Activated T-helper 2 cell treated with anti-CD3 and anti-CD28 coated beads, Interferon-gamma antibody, Interleukin-2, Interleukin-4, amounts not matched to agents 10 μg/mL and 5 μg/mL and 100 μg/mL, durations not matched to agents 14 hours and 24 hours and 36 hours (primary cell): ENCODE measurements at places on chromosomes 1 and 21.

GRCh38 chr1:206793620-206794019 lies 21.3 kb upstream of the IL10 start:
- DNase-seq = no peak
- H3K36me3 ChIP-seq = peaks cover 3% of the 10 kb centered on the region
- H3K4me3 ChIP-seq = no peak overlapping the region
- peaks cover 5% of the 10 kb centered on the region for H3K27me3 ChIP-seq

DNA sequence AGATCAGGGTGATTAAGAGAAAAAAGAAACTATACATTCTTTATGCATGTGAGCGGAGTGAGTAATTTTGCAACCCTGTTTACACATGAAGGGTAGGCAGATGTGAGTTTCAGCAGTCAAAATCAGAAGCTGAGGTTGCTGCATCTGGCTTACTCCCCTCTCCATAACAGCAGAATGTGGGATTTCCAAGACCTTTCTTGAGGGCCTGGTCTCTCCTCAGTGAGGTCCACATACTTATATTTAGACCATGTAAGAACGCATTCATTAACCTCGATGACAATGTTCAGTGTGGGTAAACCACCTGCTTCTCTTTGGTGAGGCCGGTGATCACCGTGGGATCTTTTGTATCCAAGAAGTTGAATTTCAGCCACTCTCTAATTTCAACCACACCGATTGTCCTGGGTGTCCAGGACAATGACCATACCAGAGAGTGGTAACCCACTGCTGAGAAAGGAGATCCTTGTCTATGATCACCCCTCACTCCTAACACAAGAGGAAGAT lies 18.7 kb upstream of the RAP1A start:
- peak overlapping the region; percentile 71 for H3K4me3 ChIP-seq
- H3K36me3 ChIP-seq = peaks cover 18% of the 10 kb centered on the region
- H3K27ac ChIP-seq = peak overlapping the region; percentile 98
- H3K27me3 ChIP-seq = no peaks in the 10 kb centered on the region
- peaks cover 94% of the 10 kb centered on the region for H3K4me1 ChIP-seq
- DNase-seq = no peak

GRCh38 chr1:181102841-181103240 lies 14.3 kb downstream of the IER5 start:
- H3K4me1 ChIP-seq = peaks cover 79% of the 10 kb centered on the region
- H3K4me3 ChIP-seq = no peak overlapping the region
- H3K27ac ChIP-seq = no peak overlapping the region
- DNase-seq = no peak

GRCh38 chr1:171055966-171056643 lies 34.6 kb upstream of the FMO3 start:
- H3K36me3 ChIP-seq = no peaks in the 10 kb centered on the region
- H3K27me3 ChIP-seq = no peaks in the 10 kb centered on the region
- no peak overlapping the region for H3K4me3 ChIP-seq
- no peak for DNase-seq

DNA sequence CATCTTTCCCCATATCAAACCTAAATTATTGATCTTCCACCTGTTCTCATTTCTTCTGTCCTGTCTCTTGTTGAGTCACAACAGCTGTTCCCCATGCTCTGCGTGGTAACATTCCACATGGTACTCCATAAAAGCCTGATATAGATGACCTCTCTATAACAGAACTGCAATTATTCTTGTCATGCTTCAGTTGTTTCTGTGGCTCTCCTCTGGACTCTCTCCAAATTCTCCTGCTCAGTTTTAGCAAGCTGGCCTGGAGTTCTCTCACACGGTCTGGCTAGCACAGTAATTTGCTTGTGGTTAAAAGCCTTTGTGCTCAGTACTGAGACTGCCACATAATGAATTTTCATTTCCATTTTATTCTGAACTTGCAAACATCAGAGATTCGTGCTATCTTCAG lies 10.6 kb upstream of the LRRC39 start:
- peaks cover 3% of the 10 kb centered on the region for H3K36me3 ChIP-seq
- H3K4me1 ChIP-seq = peaks cover 6% of the 10 kb centered on the region
- H3K27ac ChIP-seq = no peak overlapping the region
- DNase-seq = no peak
- H3K4me3 ChIP-seq = no peak overlapping the region

DNA sequence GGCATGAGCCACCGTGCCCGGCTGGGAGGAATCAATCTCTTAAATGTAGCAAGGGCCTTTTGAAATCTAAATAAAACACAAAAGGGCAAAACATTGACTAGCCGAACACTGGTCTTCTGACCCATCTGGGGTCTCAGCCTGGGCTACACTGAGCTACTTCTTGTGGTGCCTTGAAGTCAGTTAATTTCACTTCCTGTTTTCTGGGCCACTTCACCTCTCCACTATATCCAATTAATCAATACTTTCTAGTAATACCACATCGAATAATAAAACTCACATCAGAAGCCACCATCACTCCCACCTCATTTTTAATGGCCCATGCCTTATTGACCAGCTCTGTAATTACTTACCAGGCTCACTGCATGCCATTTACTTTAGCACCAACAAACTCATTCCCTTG lies 138.0 kb upstream of the SAMSN1 start:
- H3K4me3 ChIP-seq = no peak overlapping the region
- H3K27ac ChIP-seq = no peak overlapping the region

- no peaks in the 10 kb centered on the region for H3K4me1 ChIP-seq
- H3K4me3 ChIP-seq = no peak overlapping the region
- peaks cover 6% of the 10 kb centered on the region for H3K27me3 ChIP-seq
- no peak overlapping the region for H3K27ac ChIP-seq
- no peaks in the 10 kb centered on the region for H3K36me3 ChIP-seq
Observed at GRCh38 chr21:37557261-37557950, 190.8 kb downstream of the DYRK1A start.

- no peak overlapping the region for H3K4me3 ChIP-seq
- peaks cover 40% of the 10 kb centered on the region for H3K36me3 ChIP-seq
- no peaks in the 10 kb centered on the region for H3K27me3 ChIP-seq
- no peak overlapping the region for H3K27ac ChIP-seq
- peaks cover 28% of the 10 kb centered on the region for H3K4me1 ChIP-seq
- peak; percentile 53 for DNase-seq
Observed at GRCh38 chr1:33298623-33299277, 22.1 kb downstream of the A3GALT2 start.

- H3K36me3 ChIP-seq = no peaks in the 10 kb centered on the region
- no peak overlapping the region for H3K4me3 ChIP-seq
- no peak for DNase-seq
- H3K4me1 ChIP-seq = peaks cover 5% of the 10 kb centered on the region
- H3K27ac ChIP-seq = no peak overlapping the region
Observed at GRCh38 chr1:182236651-182237077, 154.9 kb downstream of the GLUL start.

DNA sequence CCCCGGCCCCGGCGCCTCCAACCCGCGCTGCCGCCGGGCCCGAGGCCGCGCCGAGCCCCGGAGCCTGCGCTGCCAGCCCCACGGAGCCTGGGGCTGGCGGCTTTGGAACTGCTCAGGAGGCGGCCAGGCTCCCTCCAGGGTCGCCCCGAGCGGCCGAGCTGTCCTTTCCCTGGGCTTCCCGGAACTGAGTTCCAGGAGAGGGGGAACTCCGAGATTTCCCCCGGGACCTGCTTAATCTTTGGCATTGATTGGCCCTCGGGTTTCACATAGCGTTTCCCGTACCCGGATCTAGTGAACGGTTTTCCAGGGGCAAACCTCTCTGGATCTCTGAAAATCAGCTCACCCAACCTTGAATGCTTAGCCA lies 504 bp downstream of the H6PD start:
- H3K4me3 ChIP-seq = peak overlapping the region; percentile 86
- no peaks in the 10 kb centered on the region for H3K27me3 ChIP-seq
- peak overlapping the region; percentile 90 for H3K27ac ChIP-seq
- H3K36me3 ChIP-seq = peaks cover 26% of the 10 kb centered on the region

DNA sequence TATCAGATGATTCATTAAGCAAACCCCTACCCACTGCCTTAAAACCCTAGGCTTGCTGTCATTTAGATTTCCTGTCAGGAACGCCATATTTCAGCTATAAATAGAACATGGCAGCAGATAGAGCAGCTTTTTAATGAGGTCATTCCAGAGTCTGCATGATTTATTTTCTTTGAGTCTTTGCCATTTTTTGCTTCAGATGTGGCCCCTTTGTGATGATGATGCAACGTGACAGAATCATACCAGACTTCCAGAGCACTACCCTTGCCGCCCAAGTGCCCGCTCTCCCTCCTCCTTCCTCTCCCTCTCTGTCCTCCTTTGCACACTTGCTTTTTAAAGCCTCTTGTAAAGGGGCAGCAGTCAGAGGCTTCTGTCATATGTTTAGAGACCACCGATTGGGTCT lies 55.5 kb upstream of the TRIM67 start:
- peaks cover 7% of the 10 kb centered on the region for H3K4me1 ChIP-seq
- DNase-seq = no peak
- no peaks in the 10 kb centered on the region for H3K36me3 ChIP-seq
- H3K4me3 ChIP-seq = no peak overlapping the region
- peaks cover 19% of the 10 kb centered on the region for H3K27me3 ChIP-seq

- H3K27me3 ChIP-seq = no peaks in the 10 kb centered on the region
- peaks cover 44% of the 10 kb centered on the region for H3K4me1 ChIP-seq
- no peak overlapping the region for H3K27ac ChIP-seq
Observed at GRCh38 chr1:51867479-51868232, 10.9 kb downstream of the NRDC start.

GRCh38 chr21:45489722-45489982 lies 52.6 kb downstream of the SLC19A1 start:
- H3K4me1 ChIP-seq = no peaks in the 10 kb centered on the region
- DNase-seq = no peak
- H3K36me3 ChIP-seq = no peaks in the 10 kb centered on the region
- H3K27me3 ChIP-seq = no peaks in the 10 kb centered on the region
- no peak overlapping the region for H3K27ac ChIP-seq

GRCh38 chr1:42144711-42145388 lies 8.4 kb upstream of the GUCA2B start:
- no peak overlapping the region for H3K27ac ChIP-seq
- H3K27me3 ChIP-seq = peaks cover 4% of the 10 kb centered on the region
- peaks cover 5% of the 10 kb centered on the region for H3K4me1 ChIP-seq

GRCh38 chr1:168960114-168960513 lies 146.4 kb upstream of the ATP1B1 start:
- H3K27me3 ChIP-seq = peaks cover 9% of the 10 kb centered on the region
- H3K36me3 ChIP-seq = no peaks in the 10 kb centered on the region
- H3K4me3 ChIP-seq = no peak overlapping the region
- DNase-seq = no peak
- H3K27ac ChIP-seq = no peak overlapping the region

GRCh38 chr21:46194374-46195334 lies 10.4 kb upstream of the SPATC1L start:
- no peak for DNase-seq
- H3K27me3 ChIP-seq = no peaks in the 10 kb centered on the region
- no peak overlapping the region for H3K4me3 ChIP-seq
- no peaks in the 10 kb centered on the region for H3K4me1 ChIP-seq
- H3K36me3 ChIP-seq = peaks cover 35% of the 10 kb centered on the region

- no peak overlapping the region for H3K4me3 ChIP-seq
- H3K36me3 ChIP-seq = no peaks in the 10 kb centered on the region
- DNase-seq = no peak
- H3K27ac ChIP-seq = no peak overlapping the region
- peaks cover 17% of the 10 kb centered on the region for H3K27me3 ChIP-seq
- peaks cover 2% of the 10 kb centered on the region for H3K4me1 ChIP-seq
Observed at GRCh38 chr1:210358626-210359025, 29.9 kb downstream of the HHAT start.

- H3K4me1 ChIP-seq = peaks cover 11% of the 10 kb centered on the region
- H3K27me3 ChIP-seq = peaks cover 3% of the 10 kb centered on the region
- no peaks in the 10 kb centered on the region for H3K36me3 ChIP-seq
- DNase-seq = no peak
- no peak overlapping the region for H3K27ac ChIP-seq
Observed at GRCh38 chr1:41347276-41347675, 14.0 kb upstream of the FOXO6 start.
